ENCODE measurements at places on chromosomes 5 and 9.

DNA sequence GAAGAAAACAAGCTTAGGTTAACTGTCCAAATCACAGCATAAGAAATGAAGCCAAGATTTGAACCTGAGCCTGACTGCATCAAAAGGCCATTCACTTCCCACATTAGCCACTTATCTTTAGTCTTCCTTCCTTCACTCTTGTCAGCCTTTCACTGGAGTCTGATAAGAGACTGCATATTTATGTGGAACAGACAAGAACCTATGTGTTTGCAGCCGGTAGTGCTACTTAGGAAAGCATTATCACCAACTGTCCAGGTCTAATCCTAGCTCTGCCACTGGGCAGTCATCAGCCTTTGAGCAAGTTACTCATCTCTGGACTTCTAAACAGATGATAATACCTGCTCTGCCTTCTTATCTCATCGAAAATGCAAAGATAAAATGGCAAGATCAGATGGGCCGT, 12.1 kb upstream of the ATP6V0E1 start:
- no peak for DNase-seq

DNA sequence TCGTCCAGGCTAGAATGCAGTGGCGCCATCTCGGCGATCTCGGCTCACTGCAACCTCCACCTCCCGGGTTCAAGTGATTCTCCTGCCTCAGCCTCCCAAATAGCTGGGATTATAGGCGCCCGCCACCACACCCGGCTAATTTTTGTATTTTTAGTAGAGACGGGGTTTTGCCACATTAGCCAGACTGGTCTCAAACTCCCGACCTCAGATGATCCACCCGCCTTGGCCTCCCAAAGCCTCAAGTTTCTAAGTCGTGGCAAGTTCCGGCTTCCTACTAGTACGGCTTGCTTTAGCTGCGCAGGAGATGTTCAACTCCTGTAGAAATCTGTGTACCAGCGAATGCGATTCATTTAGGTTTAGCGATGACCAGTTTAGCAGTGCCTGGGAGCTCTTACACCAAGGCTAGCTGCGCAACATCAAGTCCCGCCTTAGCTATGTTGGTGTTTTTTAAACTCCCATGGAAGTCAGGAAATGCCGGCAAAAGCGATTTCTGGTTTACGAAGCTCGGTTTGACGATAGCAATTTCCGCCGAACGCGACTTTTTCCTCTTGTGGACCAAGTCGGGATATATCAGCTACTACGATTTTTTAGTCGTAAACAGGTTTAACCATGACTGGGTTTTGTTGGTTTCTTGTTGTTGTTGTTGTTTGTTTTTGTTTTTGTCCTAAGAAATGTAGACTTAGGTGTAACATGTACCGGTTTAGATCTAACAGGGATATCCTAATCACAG, 46.4 kb downstream of the ANXA2R start:
- DNase-seq: peak; percentile 37

DNA sequence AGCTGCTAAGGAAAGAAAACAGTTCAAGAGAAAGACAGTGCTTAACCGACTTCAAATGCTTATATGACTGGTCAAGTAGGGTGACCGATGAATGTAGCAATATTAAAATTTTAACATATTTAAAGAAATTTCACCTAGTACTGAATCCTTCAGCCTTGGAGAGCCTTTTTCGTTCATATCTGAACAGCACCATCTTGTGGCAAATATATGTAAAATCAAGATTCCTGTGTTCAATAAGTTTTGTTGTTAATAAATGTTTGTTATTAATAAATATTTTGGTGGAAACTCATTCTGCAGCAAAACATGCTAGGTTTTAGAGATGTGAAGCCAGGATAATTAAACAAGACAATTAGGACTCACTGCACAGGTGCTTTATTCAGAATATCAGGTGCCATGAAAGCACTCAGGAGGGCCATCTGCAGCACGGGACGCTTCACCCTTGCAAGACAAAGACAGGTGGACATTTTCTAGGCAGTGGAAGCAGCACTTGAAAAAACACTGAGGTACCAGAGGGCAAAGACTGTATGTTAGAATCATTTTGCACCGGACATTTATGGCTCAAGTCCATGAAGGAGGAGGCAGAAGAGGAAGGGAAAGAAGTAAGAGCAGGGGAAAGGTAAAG, 15.6 kb downstream of the TICAM2 start:
- no peak for DNase-seq

- DNase-seq: no peak
Observed at GRCh38 chr5:157379983-157380382, 80.0 kb upstream of the NIPAL4 start.

GRCh38 chr9:135992486-135993408, 31.6 kb upstream of the UBAC1 start:
- DNase-seq: peak; percentile 90

GRCh38 chr9:110069326-110070248, 138.4 kb downstream of the C9orf152 start:
- DNase-seq: peak; percentile 75

DNA sequence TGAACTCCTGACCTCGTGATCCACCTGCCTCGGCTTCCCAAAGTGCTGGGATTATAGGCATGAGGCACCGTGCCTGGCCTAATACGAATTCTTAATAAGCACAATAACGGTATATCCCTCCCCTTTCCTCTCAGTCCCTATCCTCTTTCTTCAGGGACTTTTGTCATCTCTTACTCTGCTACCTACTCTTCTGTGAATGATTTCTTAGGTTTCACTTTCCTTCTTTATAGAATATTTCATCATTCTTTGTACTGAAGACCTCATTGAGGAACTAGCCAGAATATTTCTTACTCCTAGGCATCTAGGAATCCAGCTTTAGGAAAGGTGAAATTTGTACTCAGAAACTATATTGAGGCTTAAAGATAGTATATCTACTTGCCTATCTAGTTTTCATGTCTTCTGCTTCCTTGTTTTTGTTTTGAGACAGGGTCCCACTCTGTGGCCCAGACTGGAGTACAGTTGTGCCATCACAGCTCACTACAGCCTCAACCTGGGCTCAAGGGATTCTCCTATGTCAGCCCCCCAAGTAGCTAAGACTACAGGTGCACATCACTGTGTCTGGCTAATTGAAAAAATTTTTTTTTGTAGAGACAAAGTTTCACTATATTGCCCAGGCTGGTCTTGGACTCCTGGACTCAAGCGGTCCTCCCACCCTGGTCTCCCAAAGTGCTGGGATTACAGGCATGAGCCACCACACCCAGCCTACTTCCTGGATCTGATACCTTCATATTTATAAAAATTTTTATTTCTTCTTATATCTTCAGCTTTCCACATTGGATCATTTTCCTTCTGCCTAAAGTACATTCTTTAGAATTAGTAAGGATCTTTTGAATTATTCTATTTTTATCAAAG, 69.7 kb downstream of the GPBP1 start:
- DNase-seq: no peak

- no peak for DNase-seq
Observed at GRCh38 chr5:72364171-72364570, 44.0 kb downstream of the PTCD2 start.

DNA sequence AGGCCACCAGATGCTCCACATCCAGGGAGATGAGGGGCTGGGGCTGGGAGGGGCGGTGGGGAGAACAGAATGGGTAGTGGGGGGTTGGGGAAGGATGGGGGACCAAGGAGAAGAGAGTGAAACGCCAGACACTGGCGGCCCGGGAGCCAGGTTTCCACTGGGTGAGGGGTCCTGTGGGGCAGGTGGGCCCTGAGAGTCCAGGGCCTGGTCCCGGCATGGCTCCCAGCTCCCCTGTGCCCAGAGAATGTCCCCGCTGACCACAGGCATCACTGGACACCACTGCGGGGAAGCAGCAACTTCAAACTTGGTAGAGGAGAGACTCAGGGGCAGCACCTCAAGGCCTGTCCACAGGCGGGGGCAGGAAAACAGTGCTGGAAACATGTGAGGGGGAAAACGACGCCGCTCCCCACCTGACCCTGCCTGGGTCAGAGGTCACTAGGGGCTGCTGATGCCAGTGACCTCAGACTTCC, 13.2 kb downstream of the NINJ1 start:
- DNase-seq: no peak
